Mammary epithelial cell (primary cell): ENCODE measurements at places on chromosomes 12 and 14. TPM values are rescaled to one million over a fixed set of nuclear protein-coding genes. Genes with fewer than 3 reads are reported as not detected.

DNA sequence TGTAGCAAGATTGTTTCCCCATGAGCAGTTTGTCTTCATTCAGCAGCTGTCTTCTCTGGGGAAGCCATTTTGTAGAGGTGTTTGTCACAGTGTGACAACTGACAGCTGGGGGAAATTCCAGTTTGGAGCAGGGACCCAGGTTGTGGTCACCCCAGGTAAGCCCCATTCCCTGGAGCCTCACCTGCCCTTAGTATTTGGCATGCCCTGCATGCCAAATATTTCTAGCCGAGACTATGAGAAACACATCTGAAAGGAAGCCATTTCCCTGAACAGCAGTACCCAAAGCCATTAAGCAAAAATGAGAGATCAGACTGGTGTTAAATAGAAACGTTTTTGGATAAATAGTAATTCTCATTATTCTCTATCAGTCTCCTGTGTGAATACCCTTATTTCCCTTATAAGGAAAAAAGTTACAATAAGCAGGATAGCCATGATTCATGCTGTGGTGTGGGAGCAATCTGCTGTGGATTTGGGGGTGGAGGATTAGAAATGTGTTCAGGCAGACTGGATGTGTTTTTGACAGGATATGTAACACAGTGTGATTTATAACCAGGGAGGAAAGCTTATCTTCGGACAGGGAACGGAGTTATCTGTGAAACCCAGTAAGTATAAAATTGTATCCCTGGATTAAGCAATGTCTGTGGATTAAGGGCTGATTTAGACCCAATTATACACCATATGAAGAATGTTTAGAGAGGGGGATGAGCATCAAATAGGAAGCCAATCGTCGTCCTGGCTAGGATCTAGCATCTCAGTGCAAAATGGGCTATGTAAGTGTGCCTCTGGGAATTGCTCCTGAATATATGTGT lies 68.9 kb downstream of the DAD1 start:
- DNase-seq = peak; percentile 42

DNA sequence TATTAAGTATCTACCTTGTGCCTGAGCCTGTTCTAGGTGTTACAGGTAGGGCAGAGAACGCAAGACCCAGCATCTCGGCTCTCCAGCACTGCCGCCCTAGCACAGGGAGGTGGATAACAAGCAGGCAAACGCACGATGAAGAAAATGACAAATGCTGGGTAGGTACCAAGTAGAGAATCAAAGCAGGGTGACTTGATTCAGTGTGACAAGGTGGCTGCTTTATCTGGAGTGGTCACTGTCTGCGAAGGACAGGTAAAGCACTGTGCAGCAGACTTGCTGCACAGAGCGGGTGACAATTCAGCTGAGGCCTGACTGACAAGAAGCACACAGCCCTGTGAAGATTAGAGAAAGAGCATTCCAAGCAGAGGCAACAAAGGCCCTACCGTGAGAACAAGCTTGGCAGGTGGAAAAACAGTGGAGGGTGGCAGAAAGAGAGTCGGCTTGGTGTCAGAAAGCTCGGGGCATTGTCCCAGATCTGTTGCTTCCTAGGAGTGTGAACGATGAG lies 12.9 kb downstream of the PRKCH start:
- DNase-seq = no peak

DNA sequence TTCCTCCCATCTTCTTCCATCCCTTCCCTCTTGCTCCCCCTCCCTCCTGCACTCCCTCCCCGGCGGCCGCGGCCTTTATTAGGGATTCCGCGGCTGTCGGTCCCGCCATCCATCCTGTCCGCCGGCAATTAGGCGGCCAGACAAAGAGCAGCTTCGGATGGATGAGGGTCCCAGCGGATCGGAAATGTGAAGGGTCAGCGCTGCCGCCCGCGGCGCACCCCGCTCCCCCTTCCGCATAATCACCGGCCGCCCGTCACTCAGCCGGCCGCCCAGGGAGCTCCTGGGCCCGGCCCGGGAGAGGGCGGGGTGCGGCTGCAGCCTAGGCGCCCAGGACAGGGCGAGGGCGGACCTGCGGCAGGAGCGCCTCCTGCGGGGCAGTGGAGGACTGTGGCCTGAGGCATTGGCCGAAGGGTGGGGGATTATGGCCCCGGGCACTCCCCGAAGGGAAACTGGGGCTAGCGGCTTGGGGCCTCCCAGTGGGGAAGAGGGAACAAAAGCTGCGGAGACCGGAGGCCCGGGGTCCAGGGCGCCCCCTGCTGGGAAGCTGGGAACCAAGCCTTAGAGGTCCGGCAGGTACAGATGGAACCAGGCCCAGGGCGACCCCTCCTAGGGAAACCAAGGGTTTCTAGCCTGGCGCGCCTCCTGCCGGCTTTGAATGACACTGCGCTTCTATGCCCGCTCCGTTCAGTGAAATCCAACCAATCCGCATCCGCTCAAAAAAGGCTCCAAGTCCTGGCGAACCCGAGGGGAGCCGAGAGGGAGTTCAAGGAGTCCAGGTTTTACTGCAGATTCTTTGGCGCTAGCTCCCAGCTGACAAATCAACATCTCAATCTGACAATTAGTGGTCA lies 4.4 kb upstream of the DNAJC22 start:
- peak; percentile 40 for DNase-seq

DNA sequence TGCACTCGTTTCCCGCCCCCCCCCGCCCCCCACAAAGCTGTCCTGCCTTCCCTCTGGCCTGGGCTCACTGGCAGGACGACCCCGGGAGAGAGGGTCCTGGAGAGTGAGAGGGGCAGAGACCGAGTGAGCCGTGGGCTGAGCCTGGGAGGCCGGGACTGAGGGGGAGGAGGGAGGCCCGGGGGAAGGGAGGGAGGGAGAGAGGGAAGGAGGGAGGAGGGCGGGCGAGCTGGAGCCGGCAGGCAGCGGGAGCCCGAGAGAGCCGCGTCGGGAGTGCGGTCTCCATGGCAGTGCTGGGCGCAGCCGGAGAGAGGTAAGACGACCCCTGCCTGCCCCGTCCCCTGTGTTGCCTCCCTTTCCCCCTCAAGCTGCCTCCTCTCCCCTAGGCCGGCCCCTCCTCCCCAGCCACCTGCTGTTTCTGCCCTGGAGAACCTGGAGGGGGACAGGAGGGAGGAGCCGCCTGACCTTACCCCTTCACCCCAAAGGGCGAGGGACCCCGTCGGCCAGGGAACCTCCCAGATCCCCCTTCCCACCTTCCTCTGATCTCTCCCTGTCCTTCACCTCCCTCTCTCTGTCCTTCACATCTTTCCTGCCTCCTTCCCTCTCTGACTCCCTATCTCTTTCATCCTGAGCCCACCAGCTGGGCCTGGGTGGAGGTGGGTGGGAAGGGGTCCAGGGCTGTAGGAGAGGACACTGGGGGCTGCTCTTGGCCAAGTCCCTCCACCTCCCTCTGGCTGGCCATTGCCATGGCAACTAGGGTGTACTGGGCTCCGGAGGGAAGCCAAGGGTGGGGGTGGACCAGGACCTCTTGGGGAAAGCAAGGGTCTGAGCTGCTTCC lies at the start of gene GPR162:
Gene GPR162, plus strand, starts transcription at position 231 of the 835 bp plus-strand sequence. CDS start 2,078 bp downstream, outside the sequence.
- no peak for DNase-seq

DNA sequence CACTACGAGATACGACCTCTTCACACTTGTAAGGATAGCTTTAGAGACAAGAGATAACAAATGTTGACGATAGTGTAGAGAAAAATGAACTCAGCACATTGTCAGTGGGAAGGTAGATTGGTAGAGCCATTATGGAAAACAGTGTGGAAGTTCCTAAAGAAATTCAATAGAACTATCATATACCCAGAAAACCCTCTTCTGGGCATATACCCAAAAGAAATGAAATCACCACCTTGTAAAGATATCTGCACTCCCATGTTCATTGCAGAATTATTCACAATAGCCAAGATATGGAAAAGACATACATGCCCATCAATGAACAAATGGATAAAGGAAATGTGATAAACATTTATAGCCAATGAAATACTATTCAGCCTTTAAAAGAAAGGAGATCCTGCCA lies 499.8 kb upstream of the TBX3 start:
- DNase-seq = no peak

- DNase-seq = no peak
Measured at GRCh38 chr12:53483225-53483978, 15.9 kb downstream of the MAP3K12 start.

DNA sequence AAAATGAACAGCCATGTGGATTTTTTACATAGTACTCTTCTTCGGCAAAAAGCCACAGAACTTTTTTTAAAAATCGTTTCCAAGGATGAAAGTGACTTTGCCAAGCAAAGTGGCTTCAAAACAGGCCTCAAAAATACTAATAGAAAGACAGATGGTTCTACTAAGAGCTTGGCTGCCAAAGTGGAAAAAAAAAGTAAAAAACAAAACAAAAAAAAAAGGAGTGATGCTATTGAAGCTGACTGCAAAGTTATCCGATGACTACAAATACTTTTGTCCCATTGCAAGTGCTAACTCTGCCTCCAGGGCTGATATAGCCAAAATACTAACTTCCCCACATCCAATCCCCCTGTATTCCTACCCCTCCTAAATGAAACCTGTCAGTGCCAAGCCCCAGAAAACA lies 277.6 kb downstream of the SOX5 start:
- DNase-seq = no peak

DNA sequence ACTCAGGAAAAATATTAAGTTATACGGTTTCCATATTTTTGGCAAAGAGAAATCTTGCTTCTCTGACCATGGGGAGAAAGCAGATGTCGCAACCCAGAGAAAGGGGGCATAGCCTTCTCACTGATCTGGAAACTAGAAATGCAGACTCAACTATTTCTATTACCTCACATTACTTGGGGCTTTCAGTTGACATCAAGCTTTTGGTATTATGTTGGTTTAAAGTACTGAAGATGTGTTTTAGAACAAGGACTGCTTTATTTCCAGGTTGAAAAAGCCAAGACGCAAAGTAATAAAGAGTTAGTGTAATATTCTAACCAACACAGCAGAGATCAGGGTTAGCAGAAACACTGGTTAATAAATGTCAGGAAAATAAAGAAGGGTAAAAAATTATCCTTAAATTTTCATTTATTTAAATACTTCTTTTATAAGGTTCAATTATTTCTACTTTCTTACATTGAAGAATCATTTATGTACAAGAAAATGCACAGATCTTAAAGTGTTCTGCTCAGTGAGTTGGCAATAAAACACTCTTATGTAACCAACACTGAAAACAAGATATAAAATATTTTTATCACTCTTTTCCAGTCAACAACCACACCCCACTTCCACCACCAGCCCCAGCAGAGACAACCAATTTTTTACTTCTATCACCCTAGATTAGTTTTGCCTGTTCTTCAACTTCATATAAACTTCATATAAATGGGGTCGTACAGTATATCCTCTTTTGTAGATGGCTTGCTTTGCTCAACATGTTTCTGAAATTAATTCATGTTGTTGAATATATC lies 26.0 kb downstream of the DCP1B start:
- DNase-seq = no peak

DNA sequence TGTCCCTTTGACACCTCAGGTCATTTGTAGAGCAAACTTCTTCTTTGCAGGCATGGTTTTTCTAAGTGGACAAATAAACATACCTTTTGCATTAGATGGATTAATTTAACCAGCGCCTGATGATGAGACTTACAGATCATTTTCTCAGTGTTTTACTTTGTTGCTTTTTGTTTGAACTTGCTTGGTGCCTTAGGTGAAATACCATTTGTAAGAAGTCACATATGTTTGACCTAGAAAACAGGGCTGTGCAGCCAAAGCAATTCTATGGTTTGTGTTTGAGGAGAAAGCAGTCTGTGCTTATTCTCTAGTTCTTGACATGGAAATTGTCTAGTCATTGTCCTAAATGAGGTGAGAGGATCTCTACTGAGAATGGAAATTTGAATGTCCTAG lies 111.1 kb downstream of the DIP2B start:
- DNase-seq = peak; percentile 90

DNA sequence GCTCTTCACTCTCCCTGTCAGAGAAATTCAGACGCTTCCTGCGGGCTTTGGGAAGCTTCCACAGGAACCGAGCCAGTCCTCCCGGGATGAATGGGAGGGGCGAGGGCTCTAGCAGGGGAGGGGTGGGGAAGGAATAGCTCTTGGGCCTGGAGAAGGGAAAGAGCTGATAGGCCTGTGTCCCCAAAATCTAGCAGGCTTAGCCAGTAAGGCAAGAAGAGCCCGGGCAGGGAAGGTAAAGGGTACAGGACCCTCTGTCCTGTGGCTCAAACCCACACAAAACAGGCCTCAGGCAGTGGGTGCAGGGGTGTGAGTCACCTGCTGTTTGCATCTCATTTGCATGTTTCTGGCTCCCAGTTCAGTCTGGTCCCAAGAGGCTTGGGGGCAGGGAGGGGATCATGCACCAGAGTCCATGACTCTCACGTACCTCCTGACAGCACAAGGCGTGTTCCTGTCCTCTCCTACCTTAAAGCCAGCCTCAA lies 8.7 kb upstream of the SMUG1 start:
- DNase-seq = peak; percentile 31

GRCh38 chr14:21255385-21256101 lies 13.7 kb downstream of the HNRNPC start:
- no peak for DNase-seq

GRCh38 chr12:66851134-66851533 lies 172.3 kb upstream of the GRIP1 start:
- no peak for DNase-seq

GRCh38 chr12:84763107-84763506 lies 149.5 kb downstream of the SLC6A15 start:
- no peak for DNase-seq

GRCh38 chr12:6352193-6353173 lies 10.6 kb upstream of the TNFRSF1A start:
- DNase-seq = no peak

DNA sequence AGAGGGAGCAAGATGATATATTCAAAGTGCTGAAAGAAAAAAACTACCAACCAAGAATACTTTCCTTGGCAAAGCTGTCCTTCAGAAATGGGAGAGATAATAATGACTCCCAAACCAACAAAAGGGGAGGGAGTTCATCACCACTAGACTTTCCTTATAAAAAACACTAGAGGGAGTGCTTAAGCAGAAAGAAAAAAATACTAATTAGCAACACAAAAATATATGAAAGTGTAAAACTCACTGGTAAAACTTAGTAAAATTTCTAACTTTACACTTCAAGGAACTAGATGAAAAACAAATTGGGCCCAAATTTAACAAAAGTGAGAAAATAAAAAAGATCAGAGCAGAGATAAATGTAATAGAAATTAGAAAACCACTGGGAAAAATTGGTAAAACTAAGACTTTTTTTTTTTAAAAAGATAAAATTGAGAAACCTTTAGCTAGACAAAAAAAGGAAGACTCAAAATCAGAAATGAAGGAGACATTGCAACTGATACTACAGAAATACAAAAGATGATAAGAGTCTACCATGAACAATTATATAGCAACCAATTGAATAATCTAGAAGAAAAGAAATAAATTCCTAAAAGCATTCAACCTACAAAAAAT lies 60.4 kb upstream of the FAR2 start:
- peak; percentile 12 for DNase-seq

- peak; percentile 99 for DNase-seq
Measured at GRCh38 chr12:32051511-32052211, 55.0 kb upstream of the BICD1 start.

- no peak for DNase-seq
Measured at GRCh38 chr12:131134523-131135310, 181.0 kb downstream of the ADGRD1 start.

Gene GLS2
- 4.5 and 4.7 TPM in 2 replicates for total RNA-seq

Gene ARID4A
- total RNA-seq = 11.1 and 11.9 TPM in 2 replicates

Gene WNT1
- not detected for total RNA-seq

Gene PMEL
- 0.75 and 1.9 TPM in 2 replicates for total RNA-seq

Gene DPY19L2
- 1.3 TPM for total RNA-seq

Gene CLEC2B
- total RNA-seq = 0.42 TPM in 1 of 2 replicates, not detected in the other

Gene RASAL1
- not detected in 2 replicates for total RNA-seq
